ENCODE measurements at places on chromosomes 4 and X.

GRCh38 chrX:11375614-11376119 is 82.5 kb downstream of the AMELX start:
- no peak for DNase-seq

DNA sequence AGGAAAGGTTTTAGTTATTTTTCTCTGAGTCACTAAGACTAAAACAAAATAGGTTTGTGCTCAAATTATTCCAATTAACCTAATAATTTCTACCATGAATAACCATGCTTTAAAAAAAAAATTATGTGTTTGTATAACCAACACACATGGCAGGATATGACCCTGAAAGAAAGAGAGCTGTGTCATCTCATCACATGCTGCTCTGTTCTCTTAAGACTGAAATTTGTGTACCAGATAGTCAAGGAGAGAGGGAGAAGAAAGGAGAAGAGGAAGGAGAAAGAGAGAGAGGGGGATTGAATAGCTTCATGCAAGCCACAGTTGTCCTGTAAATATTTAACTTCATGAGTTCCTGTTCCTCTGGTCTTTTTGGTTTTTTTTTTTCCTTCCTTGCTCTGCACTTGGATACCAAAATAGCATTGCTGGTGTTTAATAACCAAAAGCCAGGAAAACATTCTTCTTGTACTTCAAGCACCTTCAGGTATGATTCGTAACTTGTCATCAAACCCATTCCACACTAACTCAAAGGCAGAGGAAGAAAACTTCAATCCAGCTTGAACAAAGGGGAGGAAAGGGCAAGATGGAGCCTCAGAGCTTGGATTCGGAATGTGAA is 6.4 kb upstream of the PROM1 start:
- no peak for DNase-seq

DNA sequence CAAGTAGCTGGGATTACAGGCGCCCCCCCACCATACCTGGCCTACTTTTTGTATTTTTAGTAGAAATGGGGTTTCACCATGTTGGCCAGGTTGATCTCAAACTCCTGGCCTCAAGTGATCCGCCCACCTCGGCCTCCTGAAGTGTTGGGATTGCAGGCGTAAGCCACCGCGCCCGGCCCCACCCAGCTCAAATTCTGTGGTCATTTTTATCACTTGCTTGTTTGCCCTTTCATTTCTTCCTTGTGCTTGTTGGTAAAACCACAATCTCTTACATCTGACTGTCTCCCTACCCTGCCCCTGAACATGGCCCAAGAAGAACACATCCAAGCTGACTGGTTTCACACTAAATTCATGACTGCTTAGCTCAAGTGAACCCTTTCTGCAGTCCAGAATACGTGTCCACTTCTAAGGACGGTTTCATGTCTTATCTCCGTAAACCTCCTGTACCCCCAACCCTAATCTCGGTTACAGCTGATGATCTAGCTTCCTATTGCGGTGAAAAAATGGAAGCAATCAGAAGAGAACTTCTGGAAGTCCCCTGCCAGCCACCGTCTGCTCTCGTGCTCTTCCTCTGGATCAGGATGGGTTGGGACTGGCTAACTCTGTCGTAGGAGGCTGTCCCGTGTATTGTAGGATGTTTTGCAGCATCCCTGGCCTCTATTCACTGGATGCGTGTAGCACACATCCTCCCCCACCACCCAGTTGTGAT is 5.4 kb upstream of the RS1 start:
- DNase-seq = no peak

DNA sequence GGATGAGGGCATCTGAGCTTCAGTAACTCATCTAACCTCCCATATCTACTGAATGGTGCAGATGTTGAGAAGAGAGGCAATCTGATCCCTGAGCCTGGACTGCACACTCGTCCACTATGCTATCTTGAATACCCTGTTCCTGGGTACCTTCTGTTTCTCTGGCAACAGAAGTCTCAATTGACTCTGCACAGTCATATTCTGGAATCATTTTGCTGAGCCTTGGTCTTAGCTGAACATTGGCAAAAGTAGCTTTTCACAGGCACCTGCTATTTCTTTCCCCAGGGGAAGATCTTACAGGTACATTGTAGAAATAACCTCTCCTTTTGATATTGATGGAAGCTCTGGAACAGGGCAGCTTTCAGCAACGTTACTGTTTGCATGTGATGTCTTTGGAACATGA is 161.5 kb upstream of the GPR101 start:
- DNase-seq = no peak

DNA sequence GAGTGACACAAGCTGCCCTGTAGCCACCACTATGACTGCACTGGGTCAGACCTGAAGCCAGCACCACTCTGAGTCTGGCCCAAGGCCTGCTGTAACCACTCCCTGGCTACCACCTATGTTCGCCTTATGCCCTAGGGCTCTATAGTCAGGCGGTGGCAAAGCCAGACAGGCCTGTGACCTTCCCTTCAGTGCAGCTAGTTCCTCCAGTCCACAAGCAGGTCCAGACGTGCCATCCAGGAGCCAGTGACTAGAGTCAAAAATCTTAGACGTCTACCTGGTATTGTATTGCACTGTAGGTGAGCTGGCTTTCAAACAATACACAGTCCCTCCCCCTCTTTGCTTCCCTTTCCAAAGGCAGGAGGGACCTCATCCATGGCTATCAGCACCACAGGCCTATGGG is 54.0 kb upstream of the RNF128 start:
- no peak for DNase-seq

DNA sequence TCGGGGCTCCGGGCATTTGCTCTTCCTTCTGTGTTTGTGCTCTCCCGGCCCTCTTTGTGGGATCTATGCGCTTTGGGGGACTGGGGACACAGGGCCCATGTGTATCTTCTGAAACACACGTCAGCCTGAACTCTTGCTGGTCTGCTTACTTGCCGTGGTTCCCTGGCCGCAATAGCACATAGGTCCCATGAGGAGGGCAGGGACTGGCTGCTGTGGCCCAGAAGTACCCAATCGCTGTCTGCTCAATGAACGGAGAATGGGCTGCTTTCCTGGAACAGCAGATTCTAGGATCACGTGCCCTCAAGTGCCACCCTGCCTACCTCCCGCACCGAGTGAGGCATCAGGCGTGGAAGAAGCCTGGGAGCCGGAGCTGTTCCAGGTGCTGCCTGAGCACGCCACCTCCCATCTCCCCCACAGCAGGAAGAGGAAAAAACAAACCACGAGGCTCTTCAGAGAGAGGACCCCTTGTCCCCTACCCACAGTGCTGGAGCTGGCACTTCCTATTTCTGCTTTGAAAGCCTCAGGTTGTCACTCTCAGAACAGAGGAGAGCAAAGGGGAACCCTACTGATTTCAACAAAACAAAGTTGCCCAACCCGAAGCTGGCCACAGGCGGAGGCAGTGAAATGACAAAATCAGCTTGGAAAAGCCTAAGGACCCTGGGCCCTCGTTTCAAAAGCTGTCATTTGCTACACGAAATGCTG is 3.8 kb downstream of the G6PD start:
- no peak for DNase-seq

DNA sequence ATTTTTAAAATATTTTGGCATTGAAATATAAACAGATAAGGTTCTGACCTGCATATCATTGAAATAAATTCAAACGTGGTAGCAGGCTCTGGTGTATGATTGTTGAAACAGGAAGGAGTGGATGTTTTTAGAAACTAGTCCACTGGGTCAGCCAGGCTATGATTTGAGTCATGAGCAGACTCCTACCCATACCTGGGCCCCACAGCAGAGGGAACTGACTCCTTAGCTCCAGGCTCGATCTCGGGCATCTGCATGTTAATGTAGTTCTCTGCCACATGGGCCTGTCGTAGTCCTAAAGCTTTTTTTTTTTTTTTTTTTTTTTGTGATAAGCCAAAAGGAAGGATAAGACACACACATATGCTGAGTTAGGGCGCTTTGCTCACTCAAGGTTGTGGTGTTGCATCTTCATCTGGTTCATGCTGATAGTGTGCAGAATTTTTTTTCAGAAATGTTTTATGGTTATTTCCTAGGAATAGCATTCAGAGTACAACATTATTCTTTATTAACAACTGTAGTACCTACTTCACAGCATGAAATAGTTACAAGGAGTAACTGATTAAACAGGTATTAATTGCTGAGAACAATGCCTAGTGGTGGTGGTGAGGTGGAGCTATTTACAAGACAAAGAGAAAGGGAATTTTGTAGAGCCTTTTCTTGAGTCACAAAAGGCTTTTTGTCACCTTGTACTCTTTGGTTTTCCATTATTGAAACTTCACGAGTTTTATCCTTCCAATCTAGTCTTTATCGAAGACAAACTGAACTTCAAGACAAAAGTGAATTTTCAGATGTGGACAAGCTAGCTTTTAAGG is 27.3 kb downstream of the OFD1 start:
- DNase-seq = peak; percentile 7

- DNase-seq = peak; percentile 25
These were observed 80.2 kb downstream of the SCD5 start for GRCh38 chr4:82718162-82718940.

DNA sequence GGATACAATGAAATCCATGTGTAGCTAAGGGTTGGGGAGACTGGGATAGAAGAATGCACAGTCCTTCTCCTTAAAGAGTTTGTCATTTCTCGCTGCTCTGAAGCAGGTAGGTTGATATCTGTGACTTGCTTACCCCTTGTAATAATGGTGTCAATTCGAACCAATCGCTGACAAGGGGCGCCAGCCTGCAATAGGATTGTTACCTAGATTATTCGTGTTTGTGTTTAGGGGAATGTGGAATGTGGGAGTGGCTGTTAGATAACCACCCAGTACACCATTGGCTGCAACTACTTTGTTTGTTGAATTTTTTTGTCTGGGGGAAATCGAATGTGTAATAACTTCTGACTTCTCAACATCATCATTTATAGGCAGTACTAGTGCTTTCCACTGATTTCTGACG is 141.6 kb downstream of the LARP7 start:
- DNase-seq = no peak

GRCh38 chr4:92299152-92299551 is 4.6 kb upstream of the GRID2 start:
- DNase-seq = peak; percentile 19

- DNase-seq = no peak
These were observed 30.8 kb downstream of the NDNF start for GRCh38 chr4:121041307-121042090.
